ENCODE measurements at places on chromosomes 13 and 19.
A peak's percentile ranks its signal among the peaks of the same experiment; 100 is the strongest.

GRCh38 chr13:77492982-77493381, 42.5 kb upstream of the SCEL start:
- peak; percentile 37 for DNase-seq

DNA sequence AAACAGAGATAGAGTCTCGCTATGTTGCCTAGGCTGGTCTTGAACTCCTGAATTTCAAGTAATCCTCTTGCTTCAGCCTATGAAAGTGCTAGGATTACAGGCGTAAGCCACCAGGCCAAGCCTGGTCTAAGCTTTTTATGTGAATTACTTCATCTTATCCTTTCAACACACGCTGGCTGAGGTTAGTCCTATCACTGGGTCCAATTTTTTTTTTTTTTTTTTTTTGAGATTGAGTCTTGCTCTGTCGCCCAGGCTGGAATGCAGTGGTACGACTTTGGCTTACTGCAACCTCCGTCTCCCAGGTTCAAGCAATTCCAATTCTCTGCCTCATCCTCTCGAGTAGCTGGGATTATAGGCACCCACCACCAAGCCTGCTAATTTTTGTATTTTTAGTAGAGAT, 10.4 kb downstream of the MYO1F start:
- no peak for DNase-seq

- no peak for DNase-seq
Observed at GRCh38 chr19:29971002-29971401, 29.0 kb downstream of the URI1 start.

DNA sequence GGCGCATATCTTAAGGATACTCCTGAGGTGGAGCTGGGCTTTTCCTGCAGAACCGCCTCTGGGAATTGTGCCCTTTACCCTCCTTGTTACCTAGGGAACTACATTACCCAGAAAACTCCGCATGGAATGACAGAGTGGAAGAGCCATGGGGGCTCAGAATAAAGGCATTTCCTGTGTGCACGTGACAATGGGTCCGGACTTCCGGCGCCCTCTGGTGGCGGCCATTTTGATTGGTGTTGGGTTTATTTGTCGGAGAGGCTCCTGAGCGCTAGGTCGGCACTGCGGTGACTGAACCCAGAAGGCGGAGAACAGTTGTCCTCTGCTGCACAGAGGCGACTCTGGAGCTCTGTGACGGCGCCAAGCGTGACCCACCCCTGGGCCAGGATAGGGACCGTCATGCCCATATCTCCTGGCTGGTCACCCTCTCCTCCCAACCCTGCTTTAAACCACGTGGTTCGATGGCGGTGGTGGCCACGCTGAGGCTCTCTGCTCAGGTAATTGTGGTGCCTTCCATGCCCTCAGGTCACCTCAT, at the start of gene ZNF587B:
Gene ZNF587B (plus strand): TSS at position 229 of the 532 bp plus-strand sequence. CDS start 230 bp downstream, at position 459.
- DNase-seq, result no peak

GRCh38 chr19:14409146-14410023, 9.8 kb downstream of the DDX39A start:
- no peak for DNase-seq

- no peak for DNase-seq
Observed at GRCh38 chr19:821825-822503, at the start of gene PLPPR3. TSS of gene PLPPR3 (minus strand) at chr19:821955. CDS start at chr19:821559, 396 bp downstream.

DNA sequence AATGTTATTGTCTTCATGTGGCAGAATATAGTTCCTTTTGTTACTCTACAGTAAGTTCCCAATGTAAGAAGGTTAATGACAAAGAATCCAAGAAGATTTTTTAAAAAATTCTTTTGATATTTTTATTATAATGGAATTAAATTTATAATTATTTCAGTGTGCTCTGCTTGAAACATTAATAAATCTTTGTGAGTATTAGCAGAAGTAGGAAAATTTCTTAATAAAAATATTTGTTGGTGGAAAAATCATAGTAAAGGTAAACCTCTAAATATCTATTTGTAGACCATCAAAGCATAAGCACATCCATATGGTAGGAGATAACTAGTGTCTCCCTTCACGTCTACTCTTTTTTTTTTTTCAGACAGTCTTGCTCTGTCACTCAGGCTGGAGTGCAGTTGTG, 4.3 kb downstream of the CSNK1A1L start:
- DNase-seq, result no peak

DNA sequence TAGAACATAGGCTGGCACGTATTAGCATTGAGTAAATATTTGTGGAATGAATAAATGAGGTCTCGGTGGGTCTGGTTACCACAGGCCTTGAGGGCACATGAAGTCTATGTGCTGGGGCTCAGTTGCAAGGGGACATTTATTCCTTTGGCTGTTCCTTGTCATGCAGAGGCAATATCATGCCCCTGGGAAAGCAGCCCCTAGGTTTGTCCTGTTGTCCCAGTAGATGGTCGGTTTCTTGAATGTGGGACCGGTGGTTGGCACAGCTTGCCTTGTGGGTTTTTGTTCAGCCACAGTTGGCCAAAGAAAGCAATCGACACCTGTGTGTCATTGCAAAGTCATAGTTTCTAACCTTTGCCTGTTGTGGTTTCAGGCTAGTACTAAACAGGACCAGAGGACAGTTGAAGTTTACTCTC, 24.7 kb upstream of the GPR183 start:
- no peak for DNase-seq

DNA sequence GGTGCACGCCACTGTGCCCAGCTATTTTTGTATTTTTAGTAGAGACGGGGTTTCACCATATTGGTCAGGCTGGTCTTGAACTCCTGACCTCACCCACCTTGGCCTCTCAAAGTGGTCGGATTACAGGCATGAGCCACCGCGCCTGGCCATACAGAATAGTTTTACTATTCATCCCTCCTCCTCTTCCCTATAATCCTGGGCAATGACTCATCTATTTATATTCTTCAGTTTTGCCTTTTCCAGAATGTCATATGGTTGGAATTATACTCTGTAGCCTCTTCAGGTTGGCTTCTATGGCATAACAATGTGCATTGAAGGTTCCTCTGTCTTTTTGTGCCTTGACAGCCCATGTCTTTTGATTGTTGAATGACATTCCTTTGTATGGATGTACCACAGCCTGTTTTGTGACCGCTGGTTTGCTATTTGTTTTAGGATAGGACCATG, 22.2 kb upstream of the LRP3 start:
- DNase-seq, result no peak

- no peak for DNase-seq
Observed at GRCh38 chr19:14149509-14149994, 13.2 kb upstream of the ASF1B start.

DNA sequence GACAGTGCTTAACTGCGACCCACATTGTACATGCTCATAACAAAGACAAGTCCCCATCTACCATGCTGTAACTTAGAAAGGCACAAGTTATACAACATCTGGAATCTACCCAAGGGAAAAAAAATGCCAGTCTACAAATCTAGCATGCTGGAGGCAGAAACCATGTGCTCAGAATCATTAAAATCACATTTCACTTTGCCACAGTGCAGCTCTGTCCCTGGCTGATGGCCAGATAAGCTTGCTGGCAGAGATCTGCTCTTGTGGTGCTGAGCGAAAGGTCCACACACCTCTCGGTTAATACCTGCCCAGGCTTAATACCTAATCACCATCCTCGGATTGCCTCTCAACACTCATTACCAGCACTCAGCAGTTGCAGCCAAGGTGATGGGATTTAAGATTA, 74.1 kb upstream of the UQCRFS1 start:
- no peak for DNase-seq

DNA sequence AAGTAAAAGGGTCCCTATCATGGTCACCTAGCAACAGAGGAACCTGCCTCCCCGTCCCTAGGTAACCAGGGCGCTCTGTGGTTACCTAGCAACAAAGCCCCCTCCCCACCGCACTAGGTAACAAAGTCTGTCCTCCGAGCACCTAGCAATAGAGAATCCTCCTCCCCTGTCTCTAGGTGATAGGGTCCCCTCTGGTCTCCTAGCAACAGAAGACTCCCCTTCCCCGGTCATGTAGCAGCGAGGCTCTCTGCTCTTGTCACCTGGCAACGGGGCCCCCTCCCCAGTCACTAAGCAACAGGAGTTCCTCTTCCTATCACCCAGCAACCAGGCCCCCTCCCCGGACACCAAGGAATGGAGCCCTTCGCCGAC, 307 bp downstream of the JOSD2 start:
- no peak for DNase-seq

DNA sequence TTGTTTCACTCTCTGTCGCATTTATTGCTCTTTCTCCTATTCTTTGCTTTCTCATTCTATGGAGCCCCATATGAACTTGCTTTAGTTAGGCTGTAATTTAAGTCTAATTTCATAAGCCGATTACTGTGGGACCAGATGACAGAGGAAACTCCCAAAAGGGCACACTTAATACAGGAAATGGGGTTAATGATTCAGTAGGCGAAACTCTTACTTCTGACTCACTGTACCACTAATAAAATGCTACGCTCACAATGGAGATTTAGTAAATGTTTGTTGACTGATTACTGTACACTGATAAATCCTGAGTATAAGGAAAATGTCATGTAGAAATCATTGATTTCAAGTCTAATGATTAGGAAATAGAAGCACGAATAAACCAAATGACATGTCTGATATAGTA, 276.4 kb downstream of the KLF5 start:
- no peak for DNase-seq

DNA sequence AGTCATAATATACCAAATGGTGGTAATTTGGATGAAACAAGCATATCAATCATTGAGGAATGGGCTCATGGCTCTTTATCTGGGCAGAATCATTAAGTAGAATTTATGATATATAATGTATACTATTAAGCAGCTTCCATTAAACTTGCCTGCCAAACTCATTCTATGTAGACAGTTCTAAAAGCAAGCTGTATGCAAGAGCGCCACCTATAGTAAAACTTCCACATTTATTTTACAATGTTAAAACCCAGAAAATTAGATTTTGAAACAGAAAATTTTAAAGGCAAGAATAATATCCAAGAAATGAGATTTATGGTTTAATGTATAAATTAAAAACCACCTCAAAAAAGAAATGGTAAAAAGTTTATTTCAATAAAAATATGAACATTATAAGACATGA, 161.5 kb downstream of the MZT1 start:
- no peak for DNase-seq

DNA sequence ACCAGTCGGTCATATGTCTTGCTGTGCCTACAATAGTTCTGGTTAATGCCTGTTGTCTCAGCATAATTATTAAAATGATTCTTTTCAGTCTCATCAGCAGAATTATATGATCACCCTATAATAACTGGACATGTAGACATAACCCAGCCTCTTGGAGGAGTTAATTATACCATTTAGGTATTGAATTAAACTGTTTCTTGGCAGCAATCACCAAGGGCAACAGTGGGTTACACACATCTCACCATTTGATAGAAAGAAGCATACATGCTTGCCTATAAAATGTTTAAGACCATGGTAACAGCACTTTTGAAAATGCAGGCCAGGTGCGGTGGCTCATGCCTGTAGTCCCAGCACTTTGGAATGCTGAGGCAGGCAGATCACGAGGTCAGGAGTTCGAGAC, 184.6 kb downstream of the RGCC start:
- no peak for DNase-seq

All from SHP77 treated with DMSO at 0.1 percent for 48 hours (cell line).